ENCODE measurements at places on chromosomes 5 and 9. TPM values are rescaled to one million over a fixed set of nuclear protein-coding genes. Genes with fewer than 3 reads are reported as not detected.
A peak's percentile ranks its signal among the peaks of the same experiment; 100 is the strongest.

DNA sequence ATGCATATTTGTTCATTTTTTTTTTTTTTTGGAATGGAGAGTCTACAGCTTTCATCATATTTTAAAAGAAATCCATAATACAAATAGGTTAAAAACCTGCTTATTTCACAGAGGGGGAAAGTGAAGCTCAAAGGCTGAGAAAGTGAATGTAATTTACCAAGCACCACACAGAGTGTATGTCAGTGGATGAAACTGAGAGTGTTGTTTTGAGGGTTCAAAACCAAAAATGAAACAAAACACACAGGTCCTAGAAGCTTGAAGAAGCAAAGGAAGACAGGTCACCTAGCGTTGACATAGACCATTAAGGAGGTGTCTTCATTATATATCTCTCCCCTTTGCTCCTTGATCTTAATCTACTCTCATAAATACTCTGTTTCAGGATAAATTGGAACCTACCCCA is 7.5 kb downstream of the NMUR2 start:
- DNase-seq: no peak

DNA sequence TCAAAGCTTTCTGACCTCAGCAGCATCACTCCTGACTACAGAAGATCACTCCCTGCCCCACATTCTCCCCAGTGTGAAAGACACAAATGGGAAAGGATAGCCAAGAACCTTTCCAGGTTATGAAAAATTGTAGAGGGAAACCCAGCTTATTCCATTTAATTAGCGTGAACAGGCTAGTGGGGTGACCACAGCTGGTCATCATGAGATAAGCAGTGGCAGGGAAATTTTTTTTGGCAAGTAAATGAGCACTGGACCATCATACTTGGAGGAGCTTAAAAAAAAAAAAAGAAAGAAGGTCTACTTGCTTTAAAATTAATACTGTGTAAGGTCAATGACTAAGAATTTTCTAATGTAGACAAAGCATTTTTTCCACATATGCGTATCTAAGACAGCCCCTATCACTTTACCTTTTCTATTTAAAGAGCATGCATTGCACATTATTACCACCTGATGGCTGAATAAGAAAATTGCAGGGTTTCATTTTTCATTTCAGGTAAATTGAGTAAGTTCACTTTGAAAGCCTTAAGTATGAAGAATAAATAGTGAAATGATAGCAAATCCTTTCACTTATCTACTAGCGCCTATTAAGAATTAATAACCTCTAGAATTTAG is 123.6 kb downstream of the ELAVL2 start:
- no peak for DNase-seq

GRCh38 chr5:40916226-40916625 is 6.9 kb downstream of the C7 start:
- DNase-seq: peak; percentile 62

DNA sequence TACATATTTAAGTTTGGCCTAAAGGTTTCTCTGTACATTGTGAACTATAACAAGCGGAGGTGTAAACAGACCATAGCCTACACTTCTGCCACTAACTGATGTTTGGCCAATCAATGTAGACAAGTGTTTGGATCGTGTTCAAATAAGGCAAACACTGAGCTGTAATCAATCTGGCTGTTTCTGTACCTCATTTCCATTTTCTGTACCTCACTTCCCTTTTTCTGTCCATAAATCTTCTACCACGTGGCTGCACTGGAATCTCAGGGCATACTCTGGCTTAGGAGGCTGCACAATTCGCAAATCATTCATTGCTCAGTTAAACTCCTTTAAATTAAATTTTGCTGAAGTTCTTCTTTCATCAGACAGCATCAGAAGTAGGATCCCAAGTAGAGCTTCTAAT is 140.9 kb downstream of the SLC25A46 start:
- no peak for DNase-seq

DNA sequence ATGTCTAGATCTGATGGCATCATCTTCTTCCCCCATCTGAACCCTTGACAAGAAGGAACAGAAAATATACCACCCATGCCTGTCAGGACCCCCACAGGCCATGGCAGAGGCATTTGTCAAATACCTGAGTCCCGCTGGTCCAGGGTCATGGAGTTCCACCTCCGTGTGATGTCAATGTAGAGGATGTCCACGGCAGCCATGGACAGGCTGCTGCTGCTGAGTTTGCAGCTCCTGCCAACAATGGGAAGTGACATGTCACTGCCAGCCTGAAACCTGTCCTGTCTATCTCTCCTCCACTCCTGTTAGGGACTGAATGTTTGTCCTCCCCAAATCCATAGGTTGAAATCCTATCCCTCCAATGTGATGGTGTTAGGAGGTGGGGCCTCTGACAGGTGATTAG is 208.8 kb downstream of the DAB2IP start:
- DNase-seq: no peak

- DNase-seq: peak; percentile 83
Measured at GRCh38 chr5:9222054-9222976, 323.6 kb downstream of the SEMA5A start.

DNA sequence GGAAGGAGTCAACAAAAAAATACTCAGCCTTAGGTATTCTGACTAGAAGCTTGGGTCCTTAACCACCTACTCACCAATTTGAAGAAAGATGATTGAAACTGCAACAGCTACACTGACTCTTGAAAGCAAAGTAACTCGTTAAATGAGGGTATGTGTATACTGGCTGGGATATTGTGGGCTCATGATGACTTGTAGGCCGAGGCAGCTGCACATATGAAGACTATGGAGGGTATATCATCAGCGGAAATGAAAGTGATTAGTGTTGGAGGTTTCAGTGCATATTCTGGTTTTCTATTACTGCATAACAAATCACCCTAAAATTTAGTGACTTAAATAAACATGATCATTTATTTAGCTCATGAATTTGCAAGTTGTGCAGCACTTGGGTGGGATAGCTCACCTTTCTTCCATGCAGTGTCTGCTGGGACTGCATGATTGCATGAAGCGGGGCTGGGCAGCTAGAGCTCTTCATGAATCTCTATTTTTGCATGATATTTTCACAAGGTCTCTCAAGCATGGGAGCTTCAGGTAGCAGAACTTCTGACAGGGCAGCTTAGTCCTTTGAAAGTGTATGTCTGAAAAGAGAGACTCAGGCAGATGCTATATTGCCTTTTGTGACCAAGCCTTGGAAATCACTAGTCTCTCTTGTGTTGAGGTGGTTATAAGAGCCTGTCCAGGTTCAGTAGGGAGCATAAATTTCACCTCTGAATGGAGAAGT is 96.1 kb upstream of the CDKN2B start:
- DNase-seq: no peak

GRCh38 chr5:162230348-162230747 is 162.8 kb downstream of the GABRG2 start:
- no peak for DNase-seq

DNA sequence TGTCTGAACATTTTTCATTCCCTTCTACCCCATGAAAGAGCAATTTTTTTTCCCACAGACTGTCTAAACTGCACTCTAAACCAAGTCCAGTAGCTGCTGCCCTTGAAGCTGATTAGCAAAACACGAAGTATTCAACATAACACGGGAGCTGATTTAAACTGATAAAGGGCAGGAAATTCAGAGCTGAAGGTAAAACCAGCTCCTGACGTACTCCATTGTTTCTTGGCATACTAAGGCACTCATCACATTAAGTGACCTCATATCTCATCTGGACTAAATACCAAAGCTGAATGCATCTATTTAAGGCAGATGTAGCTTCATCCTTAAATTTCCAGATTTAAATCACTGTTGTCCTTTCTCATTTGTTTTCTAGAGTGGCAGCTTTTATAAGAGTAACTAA is 12.0 kb downstream of the GDF9 start:
- peak; percentile 33 for DNase-seq

- DNase-seq: no peak
Measured at GRCh38 chr5:180609817-180610550, 18.7 kb upstream of the SCGB3A1 start.

GRCh38 chr9:85662573-85662972 is 79.2 kb downstream of the AGTPBP1 start:
- DNase-seq: no peak

GRCh38 chr5:8340739-8341344 is 471.9 kb downstream of the MTRR start:
- peak; percentile 53 for DNase-seq

DNA sequence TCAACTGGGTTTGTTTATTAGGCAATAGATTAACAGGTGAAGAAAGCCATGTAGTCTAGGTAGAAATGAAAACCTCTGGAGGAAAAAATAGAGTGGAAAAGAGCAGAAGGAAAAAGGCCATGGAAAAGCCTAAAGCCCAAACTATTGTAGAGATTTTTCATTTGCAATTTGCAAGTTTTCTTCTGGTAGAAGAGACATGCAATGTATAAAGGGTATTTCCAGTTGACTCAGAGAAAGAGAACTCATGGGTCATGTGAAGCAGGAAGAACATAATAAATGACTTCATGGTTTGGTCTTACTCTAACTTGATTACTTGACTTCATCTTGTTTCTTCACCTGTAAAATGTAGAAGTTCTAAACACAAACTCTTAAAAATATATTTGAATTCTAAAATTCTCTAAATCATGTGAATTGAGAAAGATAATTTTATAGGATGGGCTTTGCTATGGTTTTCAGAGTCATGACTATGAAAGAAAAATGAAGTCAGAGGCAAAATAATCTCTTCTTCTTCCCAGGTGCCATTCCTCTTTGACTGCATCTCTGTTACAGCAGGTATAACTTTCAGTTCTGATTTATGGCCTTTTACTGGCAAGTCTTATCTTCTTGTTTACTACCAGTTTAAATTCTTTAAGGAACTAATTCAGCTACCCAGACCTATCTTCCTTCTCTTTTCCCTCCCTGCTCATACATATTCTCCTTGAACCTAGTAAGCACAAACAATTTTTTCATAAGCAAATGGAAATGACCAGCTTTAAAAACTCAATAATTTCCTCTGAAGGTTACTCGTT is 47.7 kb upstream of the TMC1 start:
- no peak for DNase-seq

DNA sequence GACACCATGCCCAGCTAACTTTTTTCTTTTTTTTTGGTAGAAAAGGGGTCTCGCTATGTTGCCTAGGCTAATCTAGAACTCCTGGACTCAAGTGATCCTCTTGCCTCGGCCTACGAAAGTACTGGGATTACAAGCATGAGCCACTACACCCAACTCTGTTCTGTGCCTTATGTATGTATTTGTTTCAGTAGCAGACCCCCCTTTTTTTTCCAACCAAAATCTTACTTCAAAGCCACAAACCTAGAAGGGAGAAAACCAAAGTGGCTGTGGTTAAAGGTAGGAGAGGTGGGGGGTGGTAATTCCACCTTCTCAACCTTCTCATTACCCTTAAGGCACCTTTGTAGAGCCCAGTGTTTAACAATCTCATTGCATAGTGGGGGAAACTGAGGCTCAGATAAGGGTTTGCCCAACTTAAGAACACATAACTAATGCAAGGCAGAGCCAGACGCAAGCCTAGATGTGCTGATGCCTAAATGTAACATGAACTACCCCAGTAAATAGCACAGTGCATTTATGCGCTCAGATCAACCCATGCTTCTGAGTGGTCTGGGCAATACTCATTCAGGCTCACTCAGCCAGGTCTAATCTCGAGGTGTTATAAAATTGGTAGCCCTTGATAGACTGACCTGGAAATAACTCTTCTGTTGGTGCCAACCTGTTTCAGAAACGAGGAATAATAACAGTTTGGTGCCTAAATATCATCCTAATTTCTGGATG is 33.0 kb downstream of the ITK start:
- DNase-seq: no peak

DNA sequence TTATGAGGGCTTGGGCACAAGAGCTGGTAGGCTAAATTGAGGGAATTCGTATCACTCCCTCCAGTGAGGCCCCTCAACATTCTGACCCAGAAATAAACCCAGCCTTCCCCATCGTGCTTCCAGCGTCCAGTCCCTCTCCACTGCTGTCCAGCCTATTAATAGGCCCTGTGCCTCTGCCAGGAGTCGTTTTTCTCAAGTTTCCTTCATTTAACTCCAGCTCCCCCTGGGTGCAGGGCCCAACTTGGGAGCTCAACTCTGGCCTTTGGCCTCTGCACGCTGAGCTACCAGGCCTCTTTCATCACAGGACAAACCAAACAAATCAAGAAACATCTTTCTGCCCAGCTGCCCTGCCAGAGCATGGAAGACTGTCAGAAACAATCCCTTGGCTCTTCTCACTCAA is 10.0 kb downstream of the HBEGF start:
- no peak for DNase-seq

GRCh38 chr9:121331992-121332685 is 37.9 kb downstream of the STOM start:
- DNase-seq: peak; percentile 22

- no peak for DNase-seq
Measured at GRCh38 chr9:136376457-136376856, 3.0 kb upstream of the CARD9 start.

DNA sequence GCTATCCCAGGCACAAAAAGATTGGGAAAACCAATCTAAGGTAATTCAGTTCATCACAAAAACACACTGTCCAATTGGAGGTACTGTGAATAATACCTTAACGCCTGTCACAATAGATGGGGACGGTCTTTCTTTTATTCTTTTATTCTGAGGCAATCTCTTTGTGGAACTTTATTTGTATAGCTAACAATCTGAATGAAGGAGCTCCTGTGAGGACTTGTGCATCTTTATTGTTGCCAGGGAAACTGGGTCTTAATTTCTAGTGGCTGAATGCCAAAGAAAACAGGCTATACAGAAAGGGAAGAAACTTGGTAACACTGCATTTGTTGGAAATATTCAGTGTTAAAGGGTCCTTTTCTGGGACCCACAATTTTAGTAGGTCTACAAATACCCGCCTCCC is 546.9 kb upstream of the C9orf72 start:
- DNase-seq: no peak

DNA sequence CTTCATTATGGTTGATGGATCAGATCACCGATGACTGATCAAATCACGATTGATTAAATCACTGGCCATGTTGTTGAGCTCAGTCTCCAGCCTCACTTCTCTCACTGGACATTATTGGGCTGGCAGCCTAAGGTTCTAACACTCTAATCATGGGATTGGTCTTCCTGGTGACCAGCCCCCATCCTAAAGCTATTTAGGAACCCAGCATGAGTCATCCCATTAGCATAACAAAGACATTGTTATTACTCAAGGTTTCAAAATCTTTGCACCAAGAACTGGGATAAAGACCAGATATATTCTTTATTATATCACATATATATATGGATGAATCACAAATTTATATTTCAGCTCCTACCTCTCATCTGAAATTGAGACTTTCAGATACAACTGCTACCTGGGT is 272.1 kb upstream of the IL12B start:
- DNase-seq: no peak

Gene GABRB2
- total RNA-seq: 0.94 TPM

Gene RORB
- 4.5 TPM for total RNA-seq

Gene NKD2
- total RNA-seq: 7.3 TPM

Gene GAS1
- total RNA-seq: 6.1 TPM

Gene IFNA7
- total RNA-seq: not detected

Gene ENHO
- total RNA-seq: 9.2 TPM

Gene KIF27
- total RNA-seq: 3.9 TPM

Gene PHF24
- total RNA-seq: 0.14 TPM

Gene TRPM3
- 8.2 TPM for total RNA-seq

Gene ANAPC2
- 41.5 TPM for total RNA-seq

Gene TAL2
- not detected for total RNA-seq

Gene SEMA5A
- total RNA-seq: 8.1 TPM

Gene CBY3
- 2.3 TPM for total RNA-seq

Gene UQCRQ
- 115 TPM for total RNA-seq

Data from GM23338 (cell line).